Cortex of kidney (tissue), 1 donor: ENCODE measurements at places on chromosomes 11 and 22.

DNA sequence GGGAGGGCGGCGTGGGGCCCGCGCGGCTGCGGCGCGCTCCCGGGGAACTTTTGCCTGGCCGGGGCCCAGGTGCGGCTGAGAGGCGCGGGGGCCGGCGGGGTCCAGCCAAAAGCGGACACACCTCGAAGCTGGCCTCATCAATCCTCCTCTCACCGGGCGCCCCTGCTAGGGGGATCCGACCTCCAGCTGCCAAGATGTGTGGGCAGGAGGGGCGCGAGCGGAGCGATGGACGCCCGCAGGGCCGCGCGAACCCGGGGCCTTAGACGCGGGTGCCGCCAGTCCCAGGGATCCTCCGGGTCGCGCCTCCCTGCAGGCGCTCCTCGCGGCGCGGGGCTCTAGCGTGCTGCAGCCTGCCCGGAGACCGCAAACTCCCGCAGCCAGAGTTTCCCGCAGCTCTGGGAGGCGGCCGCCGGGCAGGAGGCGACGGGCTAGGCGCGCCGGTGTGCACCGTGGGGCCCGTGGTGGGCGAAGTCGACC is 785 bp downstream of the IGSF9B start:
- DNase-seq, result no peak

GRCh38 chr22:19220867-19221266 is 42.3 kb upstream of the SLC25A1 start:
- DNase-seq, result no peak

- no peak for DNase-seq
These were observed 71.5 kb downstream of the SYN3 start for GRCh38 chr22:32986766-32987040.

DNA sequence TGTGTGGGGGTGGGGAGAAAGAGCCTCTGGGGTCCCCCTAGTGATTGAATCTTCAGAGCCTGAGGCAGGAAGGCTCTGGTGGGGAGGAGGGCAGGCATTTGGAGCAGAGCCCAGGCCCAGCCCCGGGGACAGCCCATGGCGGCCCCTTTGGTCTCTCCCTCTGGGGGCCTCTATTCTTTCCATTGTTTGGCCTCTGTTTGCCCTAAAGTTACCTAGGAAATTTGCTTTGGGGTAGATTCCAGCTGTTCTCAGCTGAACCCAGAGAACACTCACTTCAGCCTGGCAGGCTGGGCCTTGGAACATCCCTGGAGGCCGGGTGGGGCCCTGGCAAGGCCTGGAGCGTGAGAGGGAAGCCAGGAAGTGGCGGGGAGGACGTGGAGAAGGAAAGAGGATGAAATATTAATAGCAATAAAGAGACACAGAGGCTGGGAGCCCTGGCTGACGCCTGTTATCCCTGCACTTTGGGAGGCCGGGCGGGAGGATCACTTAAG is 22.9 kb upstream of the A4GALT start:
- no peak for DNase-seq

GRCh38 chr11:44147751-44148150 is 52.3 kb downstream of the EXT2 start:
- DNase-seq, result no peak

DNA sequence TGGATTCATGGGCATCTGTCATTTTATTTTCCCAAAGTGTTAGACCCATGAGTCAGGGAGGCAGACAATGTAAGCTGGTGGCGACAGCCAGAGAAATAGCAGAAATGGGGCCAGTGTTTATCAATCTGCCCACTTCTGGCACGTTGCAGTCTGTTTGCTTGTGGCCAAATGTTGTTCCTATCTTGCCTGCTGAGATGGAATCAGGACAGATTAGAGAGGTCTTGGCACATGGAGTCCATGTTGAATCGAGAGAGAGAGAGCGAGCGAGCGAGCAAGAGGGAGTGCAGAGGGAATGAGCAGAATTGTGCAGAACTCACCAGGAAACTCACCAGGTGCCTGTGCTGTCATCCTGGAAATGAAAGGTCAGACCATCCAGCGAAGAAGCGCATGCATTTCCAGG is 21.9 kb upstream of the PARVG start:
- no peak for DNase-seq

DNA sequence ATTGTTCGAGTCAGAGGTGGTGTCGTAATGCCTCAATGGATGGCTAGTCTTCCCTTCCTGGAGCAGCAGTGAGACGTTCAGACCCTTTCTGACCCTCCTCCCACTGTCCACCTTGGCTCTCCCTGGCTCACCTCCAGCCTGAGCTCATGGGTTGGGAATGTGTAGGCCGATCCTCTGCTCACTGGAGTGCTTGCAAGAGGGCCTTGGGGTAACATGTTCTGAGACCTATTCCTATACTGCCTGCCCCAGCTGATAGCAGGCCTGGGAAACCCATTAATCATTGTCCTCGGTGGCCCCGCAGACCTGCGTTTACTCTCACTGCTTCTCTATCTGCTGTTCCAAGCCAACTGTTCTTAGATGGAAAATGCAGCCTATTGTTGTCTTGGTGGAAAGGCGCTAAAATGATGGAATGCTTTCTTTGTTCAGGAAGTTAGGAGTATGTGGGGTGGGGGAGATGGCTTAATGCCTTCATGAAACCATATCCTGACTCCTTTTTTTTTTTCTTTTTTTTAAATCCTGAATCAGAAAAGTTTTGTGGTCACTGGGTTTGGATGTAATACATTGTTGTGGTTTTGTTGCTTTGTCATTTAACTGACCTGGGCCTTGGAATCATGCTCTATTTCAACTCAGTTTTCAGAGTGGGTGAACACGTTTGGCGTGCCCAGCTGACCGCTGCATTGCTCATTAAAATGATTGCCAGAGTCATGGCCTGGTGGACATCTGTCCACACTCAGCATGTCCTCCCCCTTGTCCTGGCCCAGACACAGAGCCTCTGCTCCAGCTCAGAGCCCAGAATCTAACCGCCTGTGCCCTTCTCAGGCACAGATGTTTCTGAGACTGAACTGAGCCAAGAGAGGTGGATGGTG is 72.5 kb downstream of the MICAL2 start:
- DNase-seq, result no peak

- no peak for DNase-seq
These were observed 333.5 kb upstream of the PITPNB start for GRCh38 chr22:28252539-28252938.
